T-helper 17 cell (primary cell): ENCODE measurements at places on chromosomes 12 and 14.
A peak's percentile ranks its signal among the peaks of the same experiment; 100 is the strongest.

- DNase-seq = no peak
Measured at GRCh38 chr14:95068521-95068920, 88.8 kb downstream of the DICER1 start.

DNA sequence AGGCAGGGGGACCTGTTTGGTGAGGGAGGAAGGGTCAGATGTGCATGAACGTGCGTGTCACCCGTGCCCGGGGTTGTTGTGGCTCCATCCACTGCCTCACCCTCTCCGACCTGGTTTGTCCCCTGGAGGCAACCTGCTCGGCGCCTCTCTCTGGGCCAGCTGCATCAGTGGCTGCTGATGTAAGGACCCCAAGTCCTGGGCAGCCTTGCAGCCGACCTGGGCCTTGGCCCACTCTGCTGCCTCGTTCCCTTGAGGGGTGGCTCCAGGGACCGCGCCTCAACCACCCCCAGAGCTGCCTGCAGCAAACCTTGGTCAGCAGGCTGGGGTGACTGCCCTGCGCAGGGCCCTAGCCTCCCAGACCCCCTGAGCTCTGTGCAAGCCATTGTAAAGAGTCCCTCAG, 351.7 kb downstream of the TMEM121 start:
- peak; percentile 6 for DNase-seq

- DNase-seq = no peak
Measured at GRCh38 chr12:56678852-56679251, 9.2 kb downstream of the PTGES3 start.

DNA sequence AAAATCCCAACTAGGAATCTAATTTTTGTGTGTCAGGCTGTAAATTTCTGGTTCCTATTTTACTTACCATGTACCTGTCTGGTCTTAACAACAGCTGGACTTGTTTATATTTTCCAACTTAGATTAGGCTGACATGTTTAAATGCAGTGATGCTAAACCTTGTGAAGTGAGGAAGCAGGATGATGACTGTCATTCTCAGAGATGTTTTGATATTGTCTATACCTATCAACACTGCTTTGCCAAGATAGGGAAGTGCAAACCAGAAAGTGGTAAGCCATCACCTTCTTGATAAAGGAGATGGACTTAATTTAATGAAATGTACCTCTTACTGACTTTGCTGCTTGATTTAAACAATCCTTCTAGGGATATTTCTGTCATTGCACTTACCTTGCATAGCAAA, 2.1 kb downstream of the BICD1 start:
- DNase-seq = no peak

- no peak for DNase-seq
Measured at GRCh38 chr14:99575043-99576023, 28.7 kb downstream of the CCDC85C start.

- peak; percentile 65 for DNase-seq
Measured at GRCh38 chr12:117874842-117875434, 93.9 kb downstream of the KSR2 start.

GRCh38 chr12:47156167-47156736, 76.5 kb upstream of the AMIGO2 start:
- no peak for DNase-seq
